ENCODE measurements at places on chromosomes 16 and 17.

DNA sequence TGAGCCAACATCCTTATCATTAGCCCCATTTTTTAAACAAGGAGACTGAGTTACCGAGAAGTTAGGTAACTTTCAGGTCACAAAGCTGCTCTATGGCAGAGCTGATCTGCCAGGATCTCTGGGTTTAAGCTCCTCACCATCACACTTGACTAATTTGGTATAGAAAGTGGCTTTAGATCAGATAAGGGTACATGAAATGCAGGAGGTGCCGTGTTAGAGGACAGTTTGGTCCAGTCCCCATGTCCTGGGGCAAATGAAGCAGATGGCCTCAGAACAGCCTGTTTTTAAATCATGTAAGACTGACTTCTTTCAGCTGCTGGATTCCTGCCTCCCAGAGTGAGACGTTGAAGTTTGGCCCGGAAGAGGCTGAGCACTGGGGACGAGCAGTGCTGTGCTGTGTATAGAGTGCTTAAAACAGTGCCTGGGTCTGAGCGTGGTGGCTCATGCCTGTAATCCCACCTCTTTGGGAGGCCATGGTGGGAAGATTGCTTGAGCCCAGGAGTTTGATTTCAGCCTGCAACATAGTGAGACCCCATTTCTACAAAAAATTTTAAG lies 187.0 kb upstream of the CACNG3 start:
- DNase-seq = no peak

- DNase-seq = no peak
These were observed 13.8 kb downstream of the AANAT start for GRCh38 chr17:76481071-76481655.

DNA sequence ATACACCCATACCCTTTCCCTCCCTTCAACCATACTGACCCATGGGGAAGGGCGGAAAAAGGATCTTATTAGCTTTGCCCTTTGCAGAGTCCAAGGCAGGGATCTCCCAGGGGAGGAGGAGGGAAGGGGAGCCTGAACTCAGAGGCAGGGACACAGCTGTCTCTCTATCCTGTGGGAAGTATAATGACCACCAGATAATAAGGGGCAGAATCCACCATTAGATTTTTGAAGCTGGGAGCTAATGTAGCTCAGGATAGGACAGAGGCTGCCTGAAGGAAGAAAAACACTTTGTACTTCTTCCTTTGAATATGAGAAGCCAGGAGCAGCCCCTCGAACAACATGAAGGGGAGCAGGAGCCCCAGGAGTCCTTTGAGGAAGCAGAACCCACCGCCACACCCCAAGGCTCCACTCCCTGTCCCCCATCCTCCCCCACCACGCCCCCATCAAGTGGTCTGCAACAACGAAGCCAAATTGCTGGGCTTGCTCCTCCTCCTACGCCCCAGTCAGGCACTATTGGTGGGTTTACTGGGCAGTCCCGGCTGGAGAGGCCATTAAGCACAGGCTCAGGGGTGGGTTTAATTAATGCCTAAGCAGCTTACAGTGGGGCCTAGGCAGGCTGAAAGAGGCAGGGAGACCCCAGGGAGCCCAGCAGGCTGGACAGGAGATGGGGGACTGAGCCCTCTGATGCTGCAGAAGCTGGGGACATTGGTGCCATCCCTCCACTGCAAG lies 5.3 kb downstream of the MPP2 start:
- DNase-seq = no peak

GRCh38 chr17:39848600-39848999 lies 15.5 kb downstream of the IKZF3 start:
- DNase-seq = no peak

GRCh38 chr17:17924857-17925250 lies 47.3 kb downstream of the TOM1L2 start:
- no peak for DNase-seq

DNA sequence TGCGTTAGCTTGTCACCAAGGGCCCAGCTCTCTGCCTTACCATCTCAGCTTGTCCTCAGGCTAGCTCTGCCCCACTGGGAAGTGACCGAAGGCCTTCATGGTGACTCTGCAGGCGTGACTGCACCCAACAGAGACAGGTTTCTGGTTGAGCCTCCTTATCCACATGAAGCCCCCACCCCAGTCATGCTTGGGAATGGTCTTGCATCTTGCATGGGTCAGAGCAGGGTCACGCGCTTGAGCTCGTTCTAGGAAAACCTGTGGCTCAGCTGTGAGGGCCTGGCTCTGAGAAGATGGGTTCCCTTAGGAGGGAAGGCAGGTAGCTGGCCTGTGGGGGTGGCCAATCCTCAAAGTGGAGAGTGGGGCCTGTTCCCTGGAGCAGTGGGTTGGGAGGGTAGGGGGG lies 122.8 kb downstream of the BANP start:
- DNase-seq = no peak

- no peak for DNase-seq
These were observed 1.1 kb upstream of the CCL22 start for GRCh38 chr16:57357330-57358085.

GRCh38 chr17:29603109-29603674 lies 10.3 kb downstream of the ANKRD13B start:
- DNase-seq = no peak

DNA sequence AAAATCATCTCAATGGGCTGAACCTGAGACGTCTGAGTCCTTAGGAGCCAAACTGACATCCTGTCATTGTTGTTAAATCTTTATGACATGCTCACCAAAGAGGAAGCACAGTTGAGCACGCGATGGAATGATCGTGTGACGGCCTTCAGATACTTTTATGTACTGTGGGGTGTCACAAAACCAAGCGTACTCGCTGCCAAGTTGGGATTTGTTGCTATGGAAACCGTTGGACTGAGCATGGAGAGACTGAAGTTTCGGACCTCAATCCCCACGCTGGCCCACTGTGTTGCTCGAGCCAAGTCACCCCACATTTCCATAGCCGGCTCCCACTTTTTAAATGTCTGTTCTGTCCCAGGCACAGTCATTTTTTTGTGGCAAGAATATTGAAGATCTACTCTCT lies 222.8 kb upstream of the SDK2 start:
- DNase-seq = no peak

DNA sequence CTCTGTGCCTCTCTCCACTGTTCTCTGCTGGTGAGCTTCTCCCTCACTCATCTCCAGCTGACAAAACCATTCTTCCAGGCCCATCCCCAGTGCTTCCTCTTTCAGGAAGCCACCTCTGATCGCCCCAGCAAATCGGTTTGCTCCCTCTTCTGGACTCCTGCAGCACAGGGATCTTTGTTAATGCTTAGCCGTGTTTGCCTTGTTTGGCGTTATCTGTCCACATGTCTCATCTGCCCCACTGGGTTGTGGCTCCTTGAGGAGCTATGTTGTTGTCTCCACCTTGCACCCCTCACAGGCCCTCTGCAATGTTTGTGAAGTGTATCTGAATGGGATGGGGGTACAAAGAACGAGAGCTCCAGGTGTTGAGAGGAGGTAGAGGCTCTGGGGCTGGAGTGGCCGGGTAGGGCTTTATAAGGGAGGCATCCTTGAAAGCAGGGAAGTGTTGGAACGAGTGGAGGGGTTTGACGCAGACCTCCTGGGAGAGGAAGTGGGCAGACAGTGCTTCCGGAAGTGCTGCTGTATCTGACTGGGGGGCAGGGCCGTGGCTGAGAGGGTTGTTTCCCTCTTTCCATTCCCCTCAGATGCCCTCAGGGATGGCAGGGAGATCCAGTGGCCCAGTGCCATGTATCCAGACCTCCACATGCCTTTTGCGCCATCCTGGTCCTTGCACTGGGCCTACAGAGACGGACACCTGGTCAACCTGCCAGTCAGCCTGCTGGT lies 27.8 kb downstream of the CASKIN2 start:
- no peak for DNase-seq

DNA sequence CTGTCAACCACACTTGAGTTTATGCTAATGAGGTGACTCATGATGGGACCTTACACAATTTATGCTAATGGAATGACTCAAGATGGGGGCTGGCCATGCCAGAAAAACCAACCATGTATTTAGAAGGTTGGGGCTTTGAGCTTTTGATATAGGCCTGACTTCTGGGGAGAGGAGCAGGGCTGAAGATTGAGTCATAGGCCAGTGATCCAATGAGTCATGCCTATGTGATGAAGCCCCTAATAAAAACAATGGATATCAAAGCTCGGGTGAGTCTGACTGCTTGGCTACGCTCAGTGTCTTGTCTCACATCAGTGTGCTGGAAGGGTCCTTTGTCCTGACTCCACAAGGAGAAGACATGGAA lies 7.3 kb downstream of the MFSD6L start:
- DNase-seq = no peak

- no peak for DNase-seq
These were observed 24.2 kb downstream of the B9D1 start for GRCh38 chr17:19338031-19338990.

- no peak for DNase-seq
These were observed 52.9 kb downstream of the CA10 start for GRCh38 chr17:52105591-52105990.

DNA sequence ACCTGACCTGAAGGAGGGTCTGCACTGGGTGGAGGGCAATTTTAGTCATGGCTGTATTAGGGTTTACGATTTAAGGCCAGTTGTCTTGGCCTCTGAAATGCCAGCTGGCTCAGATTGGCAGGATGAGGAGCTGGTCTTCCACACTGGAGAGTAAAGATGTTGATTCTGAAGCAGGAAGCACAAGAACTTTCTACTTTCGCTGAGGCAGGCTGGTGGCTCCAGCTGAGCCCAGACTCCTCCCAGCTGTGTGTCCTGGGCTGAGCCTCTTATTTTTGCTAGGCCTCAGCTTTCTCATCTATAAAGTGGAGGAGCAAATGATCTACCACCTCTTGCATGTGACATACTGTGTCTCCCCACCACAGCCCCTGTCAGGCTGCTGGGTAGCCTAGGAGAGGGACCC lies 74.4 kb downstream of the MRM1 start:
- no peak for DNase-seq

GRCh38 chr17:66807182-66807581 lies 27.7 kb upstream of the CACNG5 start:
- no peak for DNase-seq

DNA sequence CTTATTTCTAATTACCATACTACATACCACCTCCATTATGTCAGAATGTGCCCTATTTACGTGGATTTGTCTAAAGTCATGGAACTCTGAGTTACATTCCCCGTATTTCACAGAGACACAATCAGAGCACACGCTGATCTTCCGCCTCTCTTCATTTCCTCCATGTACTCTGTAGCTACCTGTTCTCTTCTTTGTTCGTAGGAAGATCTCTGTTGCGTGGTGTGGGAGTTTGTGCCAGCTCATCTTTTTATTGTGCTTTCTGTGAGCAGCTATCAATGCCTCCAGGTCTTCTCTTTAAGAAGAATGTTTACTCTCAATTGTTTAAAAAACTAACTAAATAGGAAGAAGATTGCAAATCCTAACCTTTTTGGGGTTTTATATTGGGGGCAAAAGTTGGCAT lies 26.9 kb downstream of the NLRC5 start:
- DNase-seq = no peak

DNA sequence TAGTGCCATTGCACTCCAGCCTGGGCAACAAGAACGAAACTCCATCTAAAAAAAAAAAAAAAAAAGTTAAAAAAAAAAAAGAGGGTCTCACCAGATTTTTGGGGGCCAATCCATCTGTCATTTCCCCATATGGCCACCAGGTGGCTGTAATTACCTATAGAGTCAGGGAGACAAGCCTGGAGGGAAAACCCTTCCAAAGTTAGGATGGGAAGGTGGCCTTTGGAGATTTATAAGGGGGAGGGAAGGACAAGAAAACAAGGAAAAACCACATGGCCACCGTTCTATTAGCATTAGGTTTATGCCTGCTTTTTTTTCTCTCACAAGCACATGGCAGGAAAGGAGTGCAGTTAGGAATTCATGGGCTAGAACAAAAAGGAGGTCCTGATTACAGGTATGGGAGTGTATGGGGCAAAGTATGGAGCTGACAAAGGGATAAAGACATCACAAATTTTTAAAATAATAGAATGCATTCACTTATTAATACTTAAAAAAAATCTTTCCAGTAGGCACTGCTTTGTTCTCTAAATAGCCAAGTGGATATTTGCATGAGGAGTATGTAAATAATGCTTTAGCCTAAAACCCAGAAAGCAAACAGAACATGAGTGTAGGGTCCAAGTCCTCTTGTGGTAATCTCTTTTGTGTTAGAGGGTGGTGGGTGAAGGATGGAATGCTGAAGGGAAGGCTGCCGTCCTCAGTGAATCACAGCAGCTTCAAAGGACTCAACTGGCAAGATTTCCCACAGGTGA lies 5.1 kb downstream of the CYB5D1 start:
- DNase-seq = no peak

GRCh38 chr17:70089513-70090148 lies 14.6 kb downstream of the KCNJ16 start:
- no peak for DNase-seq

DNA sequence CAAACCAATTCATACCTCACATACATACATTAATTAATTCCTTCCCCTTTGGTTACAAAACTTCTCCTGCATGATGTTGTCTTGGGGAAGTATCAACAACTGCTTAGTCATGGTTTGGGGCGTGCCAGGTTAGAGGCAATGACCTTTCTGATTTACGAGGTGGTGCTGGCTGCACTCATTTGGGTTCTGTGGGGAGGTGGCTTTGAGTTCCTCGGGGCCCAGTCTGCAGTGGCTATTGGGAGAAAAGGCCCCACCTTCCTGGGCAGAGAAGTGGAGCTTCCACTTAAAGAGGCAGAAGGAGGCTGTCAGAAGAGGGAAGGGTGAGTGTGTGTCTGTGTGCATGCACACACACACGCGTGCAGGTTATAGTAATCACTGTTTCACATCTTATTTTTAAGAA lies 10.2 kb upstream of the ETV4 start:
- DNase-seq = no peak

DNA sequence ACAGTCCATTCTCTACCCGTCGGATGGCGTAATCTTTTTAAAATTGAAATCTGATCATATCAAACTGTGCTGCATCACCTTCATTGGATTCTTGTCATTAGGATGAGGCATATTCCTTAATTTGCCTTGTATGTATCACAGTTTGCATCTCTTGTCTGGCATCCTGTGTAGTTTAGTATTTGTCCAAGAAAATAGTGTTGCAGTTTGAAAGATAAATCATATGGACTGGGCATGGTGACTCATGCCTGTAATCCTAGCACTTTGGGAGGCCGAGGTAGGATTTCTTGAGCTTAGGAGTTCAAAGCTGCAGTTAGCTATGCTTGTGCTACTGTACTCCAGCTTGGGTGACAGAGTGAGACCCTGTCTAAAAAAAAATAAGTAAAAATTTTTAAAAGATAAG lies 5.8 kb upstream of the RSL1D1 start:
- no peak for DNase-seq

Measured in HS-27A (cell line).